SJCRH30 (cell line): ENCODE measurements at places on chromosomes 3 and 15. TPM values are rescaled to one million over a fixed set of nuclear protein-coding genes. Genes with fewer than 3 reads are reported as not detected.

DNA sequence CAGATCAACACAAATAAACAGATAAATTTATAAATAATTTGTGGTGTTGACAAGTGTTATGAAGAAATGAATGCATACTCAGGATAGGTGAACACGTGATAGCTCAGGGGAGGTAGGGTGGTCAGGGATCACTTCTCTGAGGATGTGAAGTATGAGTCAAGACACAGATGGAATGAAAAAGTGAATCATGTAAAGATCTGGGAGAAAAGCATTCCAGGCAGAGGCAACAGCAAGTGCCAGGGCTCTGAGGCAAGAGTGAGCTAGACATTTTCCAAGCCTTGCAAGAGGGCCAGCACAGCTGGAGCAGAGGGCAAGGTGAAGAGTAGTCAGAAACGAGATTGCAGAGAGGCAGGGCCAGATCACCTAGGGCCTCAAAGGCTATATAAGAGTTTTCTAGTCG lies 177.8 kb downstream of the WNT5A start:
- no peak for DNase-seq

- peak; percentile 38 for DNase-seq
Observed at GRCh38 chr3:37772773-37773354, 88.8 kb upstream of the CTDSPL start.

- no peak for DNase-seq
Observed at GRCh38 chr3:47406762-47407149, 25.9 kb downstream of the PTPN23 start.

DNA sequence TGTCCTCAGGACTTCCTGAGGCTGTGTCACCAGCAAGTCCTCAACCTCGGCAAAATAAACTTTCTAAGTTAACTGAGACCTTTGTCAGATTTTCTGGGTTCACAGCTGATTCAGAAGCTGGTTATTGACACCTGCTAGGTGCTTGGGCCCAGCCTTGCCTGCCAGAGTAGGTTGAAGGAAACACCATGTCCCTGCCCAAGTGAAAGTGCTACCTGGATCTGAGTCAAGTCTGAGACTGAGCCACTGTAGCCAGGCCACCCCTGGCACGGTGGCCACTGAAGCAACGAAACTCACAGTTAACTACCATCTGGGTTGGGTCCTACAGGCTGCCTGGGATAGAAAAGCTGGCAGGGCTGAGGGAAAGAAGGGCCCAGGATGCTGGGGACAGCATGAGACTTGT lies 8.2 kb downstream of the HYAL2 start:
- DNase-seq: no peak

GRCh38 chr3:62835554-62836236 lies 39.5 kb downstream of the CADPS start:
- DNase-seq: no peak

DNA sequence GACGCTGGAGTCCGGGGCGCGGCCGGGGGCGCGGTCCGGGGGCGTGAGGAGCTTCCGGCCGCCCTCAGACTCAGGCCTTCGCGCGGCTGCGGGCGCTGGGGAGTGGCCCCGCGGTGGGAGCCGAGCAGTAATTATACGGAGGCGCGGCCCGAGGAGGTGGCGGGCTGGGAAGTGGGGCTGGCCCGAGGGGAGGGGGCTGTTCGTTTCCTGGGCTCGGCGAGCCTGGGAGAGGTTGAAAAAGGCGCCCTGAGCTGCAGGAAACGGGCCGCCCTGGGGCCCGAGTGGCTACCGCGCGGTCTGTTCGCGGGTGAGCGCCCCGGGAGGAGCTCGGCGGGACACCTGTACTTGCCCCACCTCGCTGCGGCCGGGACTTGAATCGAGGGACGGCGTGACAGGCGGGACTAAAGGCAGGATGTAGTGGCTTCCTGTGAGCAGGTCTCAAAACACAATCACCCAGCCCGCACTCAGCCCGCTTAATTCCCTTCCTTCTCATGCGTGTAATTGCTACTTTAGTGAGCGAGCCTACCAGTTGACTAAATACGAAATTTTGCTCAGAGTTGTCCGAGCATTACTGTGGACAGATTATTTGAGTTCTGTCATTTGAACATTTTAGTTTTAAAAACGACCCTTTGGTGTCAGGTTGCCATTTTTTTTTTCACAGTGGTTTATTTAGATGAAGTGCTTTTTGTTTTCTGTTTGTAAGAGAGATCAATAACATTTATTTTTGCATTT lies 860 bp downstream of the RASA2 start:
- peak; percentile 87 for DNase-seq

DNA sequence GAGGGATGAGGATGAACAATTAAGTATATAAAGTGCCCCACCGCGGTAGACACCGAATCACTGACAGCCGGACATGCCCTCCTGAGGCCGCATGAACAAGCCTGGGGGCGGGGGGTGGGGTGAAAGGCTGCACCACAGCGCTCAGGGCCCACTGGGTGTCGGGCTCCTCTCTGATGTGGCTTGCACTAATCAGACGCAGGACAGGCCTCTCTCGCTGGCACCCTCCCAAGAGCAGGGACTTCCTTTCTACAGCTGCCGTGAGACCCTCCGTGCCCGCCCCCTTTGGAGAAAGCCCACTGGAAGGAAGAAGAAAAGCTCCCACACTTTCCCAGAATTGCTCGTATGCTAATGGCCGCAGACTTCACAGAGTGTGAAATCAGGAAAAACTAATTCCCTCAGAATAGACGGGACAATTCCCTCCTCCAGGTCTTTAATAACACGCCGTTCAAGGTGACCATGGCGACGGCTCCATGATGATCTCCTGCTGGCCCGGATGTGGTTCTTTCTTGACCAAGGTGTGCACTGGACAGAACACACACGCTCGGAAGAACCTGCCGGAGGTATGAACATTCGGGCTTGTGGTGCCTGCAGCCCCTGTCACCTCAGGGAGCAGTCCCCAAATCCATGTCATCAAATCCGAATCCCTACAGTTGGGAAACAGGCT lies 32.0 kb downstream of the IQSEC1 start:
- DNase-seq: peak; percentile 39

DNA sequence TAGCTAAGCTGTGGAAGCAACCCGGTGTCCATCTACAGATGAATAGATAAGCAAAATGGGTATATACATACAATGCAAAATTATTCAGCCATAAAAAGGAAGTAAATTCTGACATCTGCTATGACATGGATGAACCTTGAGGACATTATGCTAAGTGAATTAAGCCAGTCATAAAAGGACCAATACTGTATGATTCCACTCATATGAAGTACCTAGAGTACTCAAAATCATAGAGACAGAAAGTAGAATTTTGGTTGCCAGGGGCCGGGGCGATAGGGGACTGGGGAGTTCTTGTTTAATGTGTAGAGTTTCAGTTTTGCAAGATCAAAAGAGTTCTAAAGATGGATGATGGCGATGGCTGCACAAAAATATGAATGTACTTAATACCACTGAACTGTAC lies 10.3 kb downstream of the EID1 start:
- DNase-seq: no peak

DNA sequence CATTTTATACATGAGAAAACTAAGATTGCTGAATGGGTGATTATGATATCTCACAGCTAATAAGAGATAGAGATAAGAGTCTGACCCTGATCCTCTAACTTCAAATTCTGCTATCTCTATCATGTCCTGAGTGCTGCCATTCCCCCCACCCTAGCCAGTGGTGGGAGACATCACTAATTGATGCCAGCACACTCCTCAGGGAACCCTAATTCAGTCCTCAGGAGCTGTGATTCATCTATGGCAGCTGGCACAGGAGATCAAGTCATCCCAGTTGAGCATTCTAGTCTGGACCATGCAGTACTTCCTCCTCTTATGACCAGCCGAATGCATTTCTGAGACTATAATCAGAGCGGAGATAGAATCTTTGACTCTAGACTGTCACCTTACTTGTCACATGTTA lies 71.9 kb downstream of the SYNM start:
- peak; percentile 47 for DNase-seq

- DNase-seq: no peak
Observed at GRCh38 chr15:101441696-101442095, 47.8 kb downstream of the PCSK6 start.

DNA sequence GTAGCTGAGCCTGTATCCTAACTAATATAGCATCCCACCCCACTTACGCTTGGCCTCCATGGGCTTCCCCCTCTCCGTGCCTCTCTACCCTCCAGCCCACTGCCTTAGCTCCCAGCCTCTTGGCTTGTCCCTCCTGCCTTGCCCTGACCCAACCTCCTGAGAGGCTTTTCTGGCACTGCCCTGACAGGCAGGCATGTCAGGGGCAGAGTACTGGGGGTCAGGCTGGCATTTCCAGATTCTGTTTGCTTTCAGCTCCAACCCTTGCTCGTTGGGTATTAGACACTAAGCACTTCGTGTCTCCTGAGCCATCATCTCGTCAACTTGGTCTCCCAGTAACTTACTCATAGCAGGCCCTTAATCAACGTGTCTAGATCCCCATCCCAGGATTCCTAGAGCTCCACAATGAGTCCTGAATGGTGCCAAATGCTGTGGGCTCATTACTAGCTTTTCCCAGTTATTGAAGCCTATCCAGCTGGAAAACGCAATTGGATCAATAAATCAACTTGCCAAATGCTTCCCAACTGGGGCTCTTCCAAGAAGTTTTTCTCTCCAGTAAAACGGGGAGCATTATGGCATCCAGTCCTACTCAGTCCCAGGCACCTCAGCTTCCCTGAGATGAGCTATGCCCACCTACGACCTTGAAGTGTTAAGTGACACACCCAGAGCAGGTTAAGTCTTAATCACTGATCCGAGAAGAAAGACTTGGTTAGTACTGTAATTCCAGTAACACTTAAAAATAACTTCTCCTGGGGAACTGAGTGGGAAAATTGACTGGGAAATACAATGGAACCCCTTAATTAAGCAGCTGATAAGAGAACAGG lies 78.5 kb upstream of the DLG1 start:
- no peak for DNase-seq

DNA sequence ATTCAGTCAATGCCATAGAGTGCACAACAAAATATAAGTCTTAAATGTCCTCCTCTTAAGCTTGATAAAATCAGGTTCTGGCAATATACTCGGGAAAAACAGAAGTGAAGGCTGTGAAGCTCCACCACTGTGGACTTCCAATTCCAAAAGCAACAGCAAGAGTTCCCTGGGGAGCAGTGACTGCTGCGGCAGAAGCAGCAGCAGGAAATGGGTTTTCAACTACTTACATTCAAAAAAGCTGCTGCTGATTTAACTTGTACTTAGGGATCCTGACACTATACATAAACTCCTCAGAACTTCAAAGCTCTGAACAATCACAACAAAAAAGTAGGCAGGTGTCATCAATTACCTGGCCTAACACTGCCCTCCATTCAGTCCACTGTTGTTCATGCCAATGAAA lies 4.7 kb downstream of the CEP152 start:
- DNase-seq: peak; percentile 17

DNA sequence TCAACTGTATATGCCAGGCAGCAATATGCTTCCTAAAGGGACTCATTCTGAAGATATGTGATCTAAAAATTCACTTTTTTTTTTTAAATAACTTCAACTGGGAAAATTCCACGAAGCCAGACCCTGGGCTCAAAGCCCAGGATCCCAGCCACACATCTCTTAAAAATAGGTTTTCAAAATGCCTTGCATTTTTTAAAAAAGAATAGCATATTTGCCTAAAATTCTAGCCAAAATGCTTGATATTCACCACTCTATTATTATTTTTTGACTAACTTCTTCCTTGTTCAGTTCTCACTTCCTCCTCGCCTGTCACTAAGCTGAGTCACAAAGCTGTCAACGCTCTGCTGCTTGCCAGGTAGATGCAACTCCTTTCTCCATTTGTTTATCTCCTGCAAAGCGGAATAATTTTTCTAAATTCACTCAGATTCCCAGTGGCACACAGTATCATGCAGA lies 28.0 kb upstream of the VGLL4 start:
- no peak for DNase-seq

DNA sequence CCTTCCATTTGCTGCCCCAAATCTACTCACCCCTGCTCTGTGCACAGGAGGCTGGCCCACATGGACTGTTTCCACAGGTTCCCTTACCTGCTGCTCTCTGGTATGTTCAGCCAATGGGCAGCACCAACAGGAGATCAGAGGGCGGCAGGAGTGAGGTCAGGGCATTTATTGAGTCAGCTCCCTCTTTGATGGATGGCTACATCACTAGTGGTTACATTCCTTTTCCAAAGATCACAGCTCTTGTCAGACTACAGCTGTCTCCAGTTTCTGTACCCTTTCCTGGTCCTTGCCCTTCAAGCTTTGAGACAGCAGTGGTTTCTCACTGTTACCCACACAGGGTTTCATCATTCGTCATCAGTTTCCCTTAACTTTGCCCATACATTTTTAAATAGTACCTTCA lies 325.1 kb downstream of the SUCLG2 start:
- no peak for DNase-seq

DNA sequence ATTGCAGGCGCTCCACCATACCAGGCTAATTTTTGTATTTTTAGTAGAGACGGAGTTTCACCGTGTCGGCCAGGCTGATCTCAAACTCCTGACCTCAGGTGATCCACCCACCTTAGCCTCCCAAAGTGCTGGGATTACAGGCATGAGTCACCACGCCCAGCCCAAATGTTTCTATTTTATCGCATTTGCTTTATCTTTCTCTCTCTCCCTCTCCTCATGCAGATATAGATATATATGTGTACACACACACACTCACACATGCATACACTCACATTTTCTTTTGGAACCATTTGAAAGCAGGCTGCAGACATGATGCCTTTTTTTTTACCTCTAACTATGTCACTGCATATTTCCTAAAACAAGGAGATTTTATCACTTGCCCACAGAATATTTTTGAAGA lies 7.3 kb upstream of the MCCC1 start:
- DNase-seq: no peak

GRCh38 chr3:71873093-71873611 lies 88.2 kb upstream of the PROK2 start:
- DNase-seq: no peak

DNA sequence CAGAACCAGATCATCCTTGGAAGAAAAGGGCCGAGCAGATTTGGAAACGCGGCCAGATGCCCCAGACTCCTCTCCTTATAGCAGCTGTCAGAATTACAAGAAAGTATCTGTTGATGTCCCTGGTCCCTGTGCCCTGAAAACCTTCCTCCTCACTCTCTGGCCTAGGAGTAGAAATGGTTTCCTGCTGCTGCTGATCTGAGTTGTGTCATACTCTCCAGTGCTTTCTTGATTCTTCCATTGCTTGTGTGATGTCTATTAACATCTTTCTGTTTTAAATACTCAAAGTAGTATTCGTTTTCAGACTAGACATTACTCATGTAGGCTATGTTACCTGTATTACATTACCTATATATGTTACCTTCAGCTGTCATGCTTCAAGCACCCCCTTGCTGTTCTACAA lies 26.8 kb upstream of the HERC1 start:
- DNase-seq: no peak

- no peak for DNase-seq
Observed at GRCh38 chr3:63034101-63034500, 158.9 kb upstream of the CADPS start.

GRCh38 chr3:61807865-61808276 lies 246.5 kb downstream of the PTPRG start:
- peak; percentile 10 for DNase-seq

PEX5L gene
- not detected in 2 replicates for total RNA-seq

ABI3BP gene
- 0.61 and 0.63 TPM in 2 replicates for total RNA-seq

CACNA1D gene
- total RNA-seq: not detected in 2 replicates

GABRB3 gene
- total RNA-seq: 5.2 and 6.1 TPM in 2 replicates

ZCWPW2 gene
- 0.43 and 0.97 TPM in 2 replicates for total RNA-seq

EFHB gene
- total RNA-seq: 0.61 TPM in 1 of 2 replicates, not detected in the other

CRYGS gene
- 0.56 and 0.87 TPM in 2 replicates for total RNA-seq

SHISA5 gene
- total RNA-seq: 74.9 and 78.1 TPM in 2 replicates

LRRIQ4 gene
- 0.18 and 0.20 TPM in 2 replicates for total RNA-seq
